T follicular helper cell (primary cell): ENCODE measurements at places on chromosomes 11 and 22.

DNA sequence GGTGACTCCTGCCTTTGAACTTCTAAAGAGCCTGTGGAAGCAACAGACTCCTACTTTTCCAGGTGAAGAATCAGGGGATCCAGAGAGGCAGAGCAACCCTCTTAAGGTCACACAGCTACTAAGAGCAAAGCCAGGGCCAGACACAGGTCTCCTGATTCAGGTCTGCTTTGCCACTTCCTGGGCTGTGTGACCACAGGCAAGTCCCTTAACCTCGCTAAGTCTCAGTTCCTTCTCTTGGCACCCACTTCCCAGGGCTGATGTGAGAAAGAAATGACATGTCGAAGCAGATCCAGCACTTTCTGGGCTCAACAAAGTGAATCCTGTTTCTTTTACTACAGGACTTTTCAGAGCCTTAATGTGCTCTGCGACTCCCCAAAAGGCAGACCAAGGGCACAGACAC lies 30.2 kb downstream of the UQCR10 start:
- no peak for DNase-seq

GRCh38 chr11:8167796-8168195 lies 1.0 kb downstream of the RIC3 start:
- no peak for DNase-seq

DNA sequence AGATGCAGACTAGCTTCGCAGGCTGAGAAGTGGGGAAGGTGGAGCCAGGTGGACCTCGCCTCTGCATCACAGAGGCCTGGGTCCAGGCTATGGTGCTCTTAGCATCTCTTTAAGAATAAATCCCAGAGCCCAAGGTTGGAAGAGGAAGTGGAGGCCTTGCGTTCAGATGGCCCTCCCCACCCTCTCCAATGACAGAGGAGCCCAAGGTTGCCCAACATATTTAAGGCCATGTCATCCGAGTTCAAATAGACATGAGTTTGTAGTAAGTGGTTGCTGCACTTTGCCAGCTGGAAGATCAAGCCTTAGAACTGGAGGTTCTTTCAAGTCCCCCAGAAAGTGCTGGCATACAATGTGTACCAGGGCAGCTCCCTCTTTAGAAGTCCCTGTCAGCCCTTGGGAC lies 47.1 kb upstream of the HORMAD2 start:
- DNase-seq, result no peak

- no peak for DNase-seq
These were observed 7.9 kb downstream of the LRRC75B start for GRCh38 chr22:24584871-24585411.

- DNase-seq, result no peak
These were observed 494.5 kb downstream of the BRD1 start for GRCh38 chr22:49333206-49333605.

GRCh38 chr11:17551347-17552040 lies 4.4 kb downstream of the OTOG start:
- no peak for DNase-seq

GRCh38 chr22:27858626-27859025 lies 57.1 kb upstream of the MN1 start:
- no peak for DNase-seq

DNA sequence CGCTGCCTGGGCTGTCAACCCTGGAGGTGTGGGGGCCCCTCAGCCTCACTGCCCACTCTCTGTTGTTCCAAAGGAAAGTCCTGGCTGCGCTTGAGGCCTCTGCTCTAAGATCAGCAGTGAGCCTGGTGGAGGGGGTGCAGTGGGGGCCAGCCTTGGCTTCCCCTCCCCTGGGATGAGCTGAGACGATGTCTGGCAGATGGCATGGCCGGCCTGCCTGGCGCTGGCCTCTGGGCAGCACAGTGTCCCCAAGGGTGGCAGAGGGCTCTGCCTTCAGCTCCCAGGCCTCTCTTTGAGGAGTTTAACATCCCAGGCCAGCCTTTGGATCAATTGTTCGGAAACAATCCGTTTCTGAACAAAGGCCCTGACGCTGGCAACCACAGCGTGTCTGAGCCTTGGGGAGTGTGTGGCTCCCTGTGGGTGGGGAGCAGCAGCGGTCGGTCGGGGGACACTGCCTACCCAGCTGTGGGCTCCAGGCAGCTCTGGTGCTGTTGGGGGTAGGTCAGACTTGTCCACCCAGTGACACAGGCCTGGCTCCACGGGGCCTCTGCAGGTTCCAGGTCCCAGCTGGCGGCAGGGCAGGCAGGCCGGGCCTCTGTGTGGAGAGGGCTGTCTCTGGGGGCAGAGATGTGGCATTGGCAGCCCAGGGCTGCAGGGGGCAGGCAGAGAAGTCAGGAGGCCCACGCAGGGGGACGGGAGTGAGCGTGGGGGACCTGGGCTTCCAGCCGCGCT lies 12.1 kb downstream of the TSPAN4 start:
- no peak for DNase-seq

GRCh38 chr22:24370401-24370800 lies 57.0 kb upstream of the ADORA2A start:
- DNase-seq, result no peak

DNA sequence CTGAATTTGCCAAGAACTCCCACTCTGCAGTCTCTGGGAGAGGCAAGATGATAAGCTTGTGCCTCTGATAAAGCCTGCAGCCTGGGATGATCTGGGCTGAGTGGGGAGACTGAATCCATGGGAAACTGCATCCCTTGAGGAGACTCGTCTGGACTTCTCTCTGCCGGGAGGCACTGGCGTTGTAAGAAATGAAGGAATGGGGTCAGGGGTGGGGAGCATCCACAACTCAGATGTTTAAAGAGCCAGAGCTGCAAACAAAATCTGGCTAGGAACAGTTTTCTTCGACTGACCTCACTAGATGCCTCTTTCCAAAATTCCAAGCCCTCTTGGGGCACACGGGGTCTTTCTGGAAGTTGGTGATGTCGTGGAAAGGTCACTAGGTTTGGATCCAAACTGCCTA lies 64.4 kb downstream of the SPON1 start:
- no peak for DNase-seq

DNA sequence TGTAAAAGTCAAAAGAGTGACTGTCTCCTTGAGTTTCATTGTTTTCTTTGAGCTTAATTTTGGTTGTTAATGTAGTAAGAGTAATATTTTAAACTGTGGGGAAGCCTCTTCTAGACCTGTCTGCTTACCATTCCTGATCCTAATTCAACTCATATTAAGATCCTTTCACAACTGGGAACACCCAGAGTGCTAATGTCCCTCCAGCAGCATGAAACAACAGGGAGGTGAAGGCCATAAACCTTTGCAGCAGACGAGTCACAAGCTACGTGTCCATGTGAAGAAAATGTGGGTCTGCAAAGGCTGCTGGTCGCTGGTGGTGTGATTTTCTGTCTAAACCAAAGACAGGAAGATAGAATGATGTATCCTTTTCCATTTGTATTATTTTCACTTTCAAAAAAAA lies 152.5 kb downstream of the ETS1 start:
- no peak for DNase-seq

DNA sequence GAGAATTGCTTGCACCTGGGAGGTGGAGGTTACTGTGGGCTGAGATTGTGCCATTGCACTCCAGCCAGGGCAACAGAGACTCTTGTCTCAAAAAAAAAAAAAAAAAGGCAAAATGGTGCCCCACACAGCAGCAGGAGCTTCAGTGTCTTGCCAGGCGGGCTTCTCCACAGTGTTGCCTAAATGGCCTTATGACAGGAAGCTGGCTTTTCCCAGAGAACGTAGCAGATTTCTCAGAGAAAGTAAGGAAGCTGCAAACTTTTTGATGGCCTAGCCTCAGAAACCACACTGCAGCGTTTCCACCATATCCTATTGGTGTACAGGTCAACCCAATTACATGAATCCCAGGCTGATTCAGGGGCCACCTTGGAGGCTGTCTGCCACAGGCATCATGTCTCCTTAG lies 12.7 kb upstream of the SPDYC start:
- no peak for DNase-seq

DNA sequence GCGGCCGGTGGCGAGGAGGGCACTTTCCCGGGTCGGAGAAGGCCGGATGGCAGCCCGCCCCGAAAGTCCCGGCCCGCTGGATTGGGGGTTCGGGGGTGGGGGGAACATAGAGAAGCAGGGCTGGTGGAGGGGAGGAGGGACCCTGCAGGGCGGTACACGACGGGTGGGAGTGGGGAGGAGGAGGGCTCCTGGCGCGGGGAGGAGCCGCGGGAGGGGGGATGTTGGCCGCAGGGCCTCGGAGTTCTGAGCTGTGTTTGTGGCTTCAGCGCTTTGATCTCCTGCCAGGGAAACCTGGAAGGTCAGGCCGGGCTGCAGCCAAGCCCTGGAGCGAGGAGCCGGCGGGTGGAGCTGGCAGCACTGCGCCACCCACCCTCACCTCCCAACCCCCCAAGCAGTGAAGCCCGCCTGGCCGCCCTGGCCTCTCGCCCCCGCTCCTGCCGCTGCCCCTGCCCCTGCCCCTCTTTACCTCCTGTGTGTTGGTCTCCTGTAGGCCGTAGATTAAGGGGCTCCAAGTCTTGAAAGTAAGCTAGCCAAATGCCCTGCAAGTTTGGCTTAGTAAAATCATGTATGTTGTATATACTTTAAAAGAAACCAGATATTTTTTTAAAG lies 30.9 kb downstream of the C22orf31 start:
- no peak for DNase-seq

DNA sequence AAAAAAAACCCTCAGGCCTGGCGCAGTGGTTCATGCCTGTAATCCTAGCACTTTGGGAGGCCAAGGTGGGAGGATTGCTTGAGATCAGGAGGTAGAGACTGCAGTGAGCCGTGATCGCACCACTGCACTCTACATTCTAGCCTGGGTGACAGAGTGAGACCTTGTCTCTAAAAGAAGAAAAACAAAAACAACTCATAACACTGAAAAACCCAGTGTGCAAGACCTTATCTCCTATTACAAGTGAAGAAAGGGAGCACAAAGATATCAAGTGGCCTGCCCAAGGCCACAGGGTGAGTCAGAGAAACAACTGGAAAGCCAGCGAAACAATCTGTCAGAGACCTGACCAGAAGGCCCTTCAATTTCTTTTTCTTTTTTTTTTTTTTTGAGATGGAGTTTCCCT lies 2.5 kb downstream of the TXN2 start:
- DNase-seq, result no peak

GRCh38 chr22:49157529-49158339 lies 669.9 kb downstream of the BRD1 start:
- no peak for DNase-seq

GRCh38 chr22:19843107-19843856 lies 11.4 kb downstream of the GNB1L start:
- no peak for DNase-seq
